ENCODE measurements at places on chromosomes 6 and 20.

GRCh38 chr20:53034899-53035298 lies 62.7 kb downstream of the TSHZ2 start:
- DNase-seq, result no peak

GRCh38 chr6:147267658-147268057 lies 63.4 kb downstream of the STXBP5 start:
- no peak for DNase-seq

GRCh38 chr20:38450412-38450975 lies 15.4 kb upstream of the SNHG17 start:
- no peak for DNase-seq

DNA sequence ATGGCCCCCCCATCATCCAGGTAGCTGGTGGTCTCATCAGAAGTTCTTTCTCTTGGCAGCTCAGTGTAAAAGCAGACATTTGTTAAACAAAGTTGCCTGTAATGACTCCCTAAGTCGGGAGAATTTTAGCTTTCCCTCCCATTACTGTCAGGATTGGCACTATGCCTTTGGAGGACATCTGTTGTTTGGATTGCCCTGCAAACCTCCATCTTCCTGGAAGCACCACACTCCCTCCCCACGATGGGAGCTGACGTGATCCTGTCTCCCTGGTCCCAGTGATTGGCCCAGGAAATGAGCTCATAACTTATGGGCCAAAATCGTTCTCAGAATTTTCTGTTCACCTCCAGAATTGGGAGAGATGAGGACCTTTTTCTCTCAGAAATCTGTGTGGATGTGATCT lies 42.6 kb upstream of the CNR1 start:
- DNase-seq, result no peak

GRCh38 chr20:59018817-59019216 lies 412 bp upstream of the TUBB1 start:
- no peak for DNase-seq

- no peak for DNase-seq
Measured at GRCh38 chr20:5841522-5841921, 91.3 kb downstream of the SHLD1 start.

All from NCI-H1930 (cell line).